Fibroblast of skin of left quadriceps (primary cell): ENCODE measurements at places on chromosomes 5 and 9.

- DNase-seq = no peak
Observed at GRCh38 chr5:42715785-42716184, 40.8 kb upstream of the CCDC152 start.

GRCh38 chr9:108416324-108416723, 439.5 kb downstream of the ACTL7B start:
- no peak for DNase-seq

- no peak for DNase-seq
Observed at GRCh38 chr9:118809160-118809625, 560.0 kb downstream of the BRINP1 start.

- no peak for DNase-seq
Observed at GRCh38 chr5:35214051-35214450, 16.2 kb downstream of the PRLR start.

- peak; percentile 69 for DNase-seq
Observed at GRCh38 chr5:3694819-3695218, 99.2 kb downstream of the IRX1 start.

GRCh38 chr9:86735772-86736458, 211.4 kb downstream of the GAS1 start:
- no peak for DNase-seq

DNA sequence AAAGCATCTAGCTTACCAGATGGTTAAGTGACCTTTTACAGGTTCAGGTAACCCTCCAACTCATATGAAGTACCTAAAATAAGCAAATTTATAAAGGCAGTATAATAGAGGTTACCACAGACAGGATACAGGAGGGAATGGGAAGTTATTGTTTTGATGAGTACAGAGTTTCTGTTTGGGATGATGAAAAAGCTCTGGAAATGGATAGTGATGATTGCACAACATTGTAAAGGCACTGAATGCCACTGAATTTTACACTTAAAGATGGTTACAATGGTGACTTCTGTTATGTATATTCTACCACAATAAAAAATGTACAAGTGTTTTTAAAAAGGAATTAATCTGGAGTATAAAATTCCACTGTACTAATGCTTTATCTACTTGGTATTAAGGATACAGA, 75.0 kb upstream of the NIPBL start:
- DNase-seq = no peak

DNA sequence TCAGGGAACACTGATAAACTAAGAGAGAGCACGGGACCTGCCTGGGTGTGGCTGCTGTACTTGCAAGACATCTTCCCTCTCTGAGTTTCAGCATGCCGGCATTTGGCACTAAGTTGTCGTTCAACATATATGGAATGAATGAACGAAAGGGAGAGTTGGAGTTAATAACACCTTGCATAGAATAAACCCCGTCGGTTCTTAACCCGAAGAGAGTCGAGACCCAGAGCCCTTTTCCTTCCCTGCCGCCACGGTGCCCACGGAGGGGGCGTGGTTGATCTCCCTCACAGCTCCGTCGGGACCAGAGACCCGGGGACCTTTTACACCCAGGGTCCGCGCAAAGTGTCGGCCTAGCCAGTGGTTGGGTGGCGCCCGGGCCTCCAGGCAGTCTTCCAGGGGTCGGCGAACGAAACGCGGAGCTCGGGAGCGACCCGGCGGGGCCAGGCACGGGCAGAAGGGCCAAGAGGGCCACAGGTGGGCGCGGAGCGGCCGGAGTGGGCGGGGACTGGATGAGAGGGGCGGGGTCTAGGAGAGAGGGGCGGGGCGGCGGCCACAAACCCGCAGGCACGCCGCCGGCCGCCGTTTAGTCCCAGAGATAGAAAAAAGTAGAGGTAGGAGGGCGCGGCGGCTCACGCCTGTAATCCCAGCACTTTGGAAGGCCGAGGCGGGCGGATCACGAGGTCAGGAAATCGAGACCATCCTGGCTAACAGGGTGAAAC, 735 bp upstream of the RPL26L1 start:
- DNase-seq = no peak

DNA sequence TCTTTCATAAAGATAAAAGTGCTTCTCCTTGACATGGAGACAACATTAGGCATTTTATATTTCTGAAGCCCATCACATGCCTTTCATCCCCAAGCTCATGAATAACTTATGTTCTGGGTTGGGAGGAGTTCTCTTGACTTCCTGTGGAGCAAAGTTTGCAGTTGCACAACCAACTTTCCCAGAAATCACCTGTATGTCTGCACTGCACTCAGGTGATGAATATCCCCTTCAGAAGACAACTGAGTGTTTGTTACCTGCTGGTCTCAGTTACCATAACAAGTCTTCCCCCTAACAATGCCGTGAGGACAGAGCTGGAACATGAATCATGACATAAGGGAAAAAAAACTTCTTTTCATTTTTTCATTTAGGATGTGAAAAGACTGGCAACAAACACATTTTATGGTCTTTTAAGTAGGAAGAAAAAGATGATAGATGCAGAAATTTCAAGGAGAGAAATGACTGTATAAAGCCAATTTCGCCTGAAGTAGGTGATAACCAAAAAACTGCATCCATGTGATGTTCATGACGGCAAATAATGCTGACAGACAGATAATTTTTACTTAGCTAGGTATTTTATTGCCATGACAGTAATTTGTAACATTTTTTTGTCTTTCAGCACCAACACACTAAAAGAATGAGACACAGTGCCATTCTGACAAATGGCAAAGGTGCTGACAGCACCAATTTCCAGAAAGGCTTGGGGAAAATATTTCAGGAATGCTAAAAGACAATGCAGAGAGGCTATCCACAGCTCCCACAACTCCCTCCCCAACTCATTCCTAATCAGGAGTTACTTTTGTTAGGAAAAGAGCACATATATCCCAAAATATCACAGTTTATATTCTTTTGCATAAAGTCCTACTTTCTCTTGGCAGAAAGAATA, 656.3 kb downstream of the PRELID2 start:
- no peak for DNase-seq

DNA sequence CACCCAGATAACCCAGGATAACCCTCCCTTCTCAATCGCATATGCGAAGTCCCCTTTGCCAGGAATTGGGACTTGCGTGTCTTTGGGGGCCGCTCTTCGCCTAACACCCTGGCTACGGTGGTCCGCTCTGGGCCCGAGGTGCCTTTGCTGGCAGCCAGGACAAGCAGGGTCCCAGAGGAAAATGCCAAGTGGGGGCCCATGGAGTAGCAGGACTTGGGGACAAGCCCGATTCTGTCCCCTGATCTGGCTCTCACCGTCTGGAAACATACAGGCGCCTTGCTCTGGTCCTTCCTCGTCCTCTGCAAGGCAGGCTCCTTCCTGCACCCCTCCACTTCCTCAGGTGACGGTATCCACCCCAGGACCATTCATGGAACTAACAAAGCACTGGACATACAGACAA, 78.1 kb upstream of the UNC5A start:
- DNase-seq = no peak

- no peak for DNase-seq
Observed at GRCh38 chr9:80521151-80521550, 949.4 kb downstream of the TLE4 start.

- no peak for DNase-seq
Observed at GRCh38 chr9:82764061-82764668, 298.8 kb downstream of the RASEF start.

- no peak for DNase-seq
Observed at GRCh38 chr9:34589636-34590380, at the start of gene CNTFR. CNTFR (minus strand) TSS chr9:34589724; CDS start chr9:34568981, 20,743 bp downstream.

- no peak for DNase-seq
Observed at GRCh38 chr5:125657936-125658335, 765.3 kb upstream of the GRAMD2B start.

DNA sequence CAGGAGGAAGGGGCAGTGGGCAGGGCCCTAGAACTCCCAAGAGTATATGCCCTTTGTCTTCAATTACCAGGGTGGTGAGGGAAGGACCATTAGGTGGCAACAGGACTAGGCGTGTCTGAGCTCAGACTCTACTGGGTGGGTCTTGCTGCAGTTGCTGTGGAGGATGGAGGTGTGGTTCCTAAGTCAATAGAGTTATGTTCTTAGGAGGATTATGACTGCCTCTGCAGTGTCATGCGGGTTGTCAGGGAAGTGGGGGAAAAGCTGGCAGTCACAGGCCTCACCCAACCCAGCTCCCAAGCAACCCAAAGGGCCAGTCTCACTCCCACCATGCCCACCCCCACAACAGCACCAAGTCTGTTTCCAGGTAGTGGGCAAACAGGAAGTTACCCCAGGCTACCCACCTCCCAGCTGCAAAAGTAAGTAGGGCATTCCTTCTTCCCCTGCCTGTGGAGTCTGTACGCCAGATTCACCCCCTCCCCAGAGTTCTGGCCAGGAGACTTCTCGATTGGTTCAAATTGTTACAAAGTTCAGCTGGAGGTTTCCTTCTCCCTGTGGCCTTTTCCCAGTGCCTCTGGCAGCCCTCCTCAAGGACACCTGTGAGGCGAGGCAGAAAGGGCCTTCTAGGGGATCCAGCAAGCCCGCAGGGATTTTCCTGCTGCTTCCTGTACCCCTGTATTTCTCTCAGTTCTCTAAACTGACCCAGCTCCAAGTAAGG, 145.3 kb downstream of the HINT1 start:
- DNase-seq = no peak

DNA sequence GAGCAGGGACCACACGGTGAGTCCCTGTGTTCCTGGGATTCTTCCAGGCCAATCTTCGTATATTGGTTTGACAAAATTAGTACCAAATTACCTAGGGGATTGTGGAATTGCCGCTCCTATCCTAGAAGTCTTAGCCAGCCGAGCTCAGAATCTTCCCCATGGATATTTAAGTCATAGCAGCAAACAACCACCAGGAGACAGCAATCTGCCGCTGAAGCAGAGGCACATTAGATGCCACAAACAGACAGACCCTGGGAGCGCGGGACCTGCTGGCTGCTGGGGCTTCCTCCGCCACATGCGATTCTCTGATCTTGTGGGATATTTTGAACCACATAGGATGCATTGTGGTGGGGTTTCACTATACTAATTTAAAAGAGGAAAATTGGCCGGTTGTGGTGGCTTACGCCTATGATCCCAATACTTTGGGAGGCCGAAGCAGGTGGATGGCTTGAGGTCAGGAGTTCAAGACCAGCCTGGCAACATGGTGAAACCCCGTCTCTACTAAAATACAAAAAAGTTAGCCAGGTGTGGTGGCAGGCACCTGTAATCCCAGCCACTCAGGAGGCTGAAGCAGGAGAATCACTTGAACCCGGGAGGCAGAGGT, 31.7 kb upstream of the ZBTB43 start:
- no peak for DNase-seq

DNA sequence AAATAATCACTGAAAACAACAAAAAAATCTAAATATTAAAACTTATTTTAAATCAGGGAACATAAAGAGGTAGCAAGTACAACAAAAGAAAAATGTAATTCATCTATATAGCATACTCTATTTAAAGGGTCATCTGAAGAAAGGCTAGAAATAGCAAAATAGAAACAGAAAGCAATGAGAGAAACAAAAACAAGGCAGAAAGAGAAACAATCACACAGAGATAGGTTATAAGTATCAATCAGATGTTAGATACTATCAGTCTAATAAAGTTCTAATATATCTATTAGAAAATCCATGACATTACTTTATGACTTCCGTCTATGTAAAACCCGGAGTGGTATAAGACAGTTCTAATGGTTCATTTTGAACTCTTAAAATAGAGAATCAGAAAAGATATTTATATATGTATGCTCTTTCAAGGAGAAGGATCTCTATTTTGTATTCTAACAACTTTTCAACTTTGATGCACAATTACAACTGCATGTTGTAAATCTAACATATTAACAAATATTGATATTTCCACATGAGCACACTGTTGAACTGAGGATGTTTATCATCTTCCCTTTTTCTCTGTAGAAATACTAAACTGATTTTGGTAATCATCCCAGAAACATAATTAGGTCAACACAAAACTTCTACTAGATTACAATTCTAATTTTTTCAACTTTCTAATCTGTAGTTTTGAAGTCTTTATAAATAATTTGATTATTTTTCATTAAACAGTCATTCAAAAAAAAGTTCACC, 15.8 kb downstream of the RICTOR start:
- no peak for DNase-seq

DNA sequence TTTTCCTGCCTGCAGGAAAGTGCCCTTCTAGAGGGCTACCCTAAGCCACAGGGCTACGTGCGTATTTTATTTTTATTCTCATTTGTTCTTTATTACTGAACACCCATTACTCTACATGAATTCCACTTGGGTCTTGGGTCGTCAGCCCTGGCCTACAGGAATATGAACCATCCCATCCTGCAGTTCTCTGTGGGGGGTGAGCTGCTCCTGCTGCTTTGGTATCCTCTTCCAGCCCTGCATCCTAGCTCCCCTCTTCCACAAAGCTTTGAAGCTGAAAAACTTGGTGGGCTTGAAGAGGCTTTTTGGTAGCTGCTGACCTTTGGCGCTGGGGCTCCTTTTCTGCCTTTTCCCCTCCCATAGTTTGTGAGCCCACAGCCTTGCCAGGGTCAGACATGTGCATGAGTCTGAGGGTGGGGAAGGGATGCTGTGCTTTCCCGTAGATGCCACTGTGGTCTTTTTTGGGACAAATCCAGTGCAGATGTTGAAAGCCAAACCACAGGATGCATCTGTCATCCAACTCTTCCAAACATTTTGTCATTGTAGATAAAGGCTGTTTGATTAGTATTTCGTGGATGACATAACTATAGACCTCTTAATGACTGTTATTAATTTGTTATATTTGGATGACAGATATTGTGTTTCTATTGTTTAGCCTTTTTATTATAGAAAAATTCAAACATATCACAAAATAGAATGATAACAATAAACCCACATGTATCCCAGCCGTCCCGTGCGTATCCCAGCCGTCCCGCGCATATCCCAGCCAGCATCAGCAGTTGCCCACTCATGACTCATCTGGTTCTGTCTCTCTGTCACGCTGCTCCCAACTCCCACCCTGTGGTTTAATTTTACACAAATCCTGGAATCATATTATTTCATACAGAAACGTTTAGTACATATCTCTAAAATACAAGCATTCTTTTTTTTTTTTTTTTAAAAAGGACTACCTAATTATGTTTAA, 43.9 kb downstream of the SLC46A2 start:
- DNase-seq = peak; percentile 29

- DNase-seq = no peak
Observed at GRCh38 chr5:99102073-99102697, 173.4 kb upstream of the CHD1 start.

- DNase-seq = no peak
Observed at GRCh38 chr5:61162832-61163567, 732 bp upstream of the SMIM15 start.
